Uterus (tissue), 4 donors: ENCODE measurements at places on chromosomes 7 and 10.
A peak's percentile ranks its signal among the peaks of the same experiment; 100 is the strongest.

GRCh38 chr10:57015595-57016318 is 654.7 kb upstream of the ZWINT start:
- no peak overlapping the region for H3K4me3 ChIP-seq
- DNase-seq, result no peak
- H3K4me1 ChIP-seq, result no peaks in the 10 kb centered on the region
- H3K36me3 ChIP-seq, result no peaks in the 10 kb centered on the region
- no peak overlapping the region for H3K27ac ChIP-seq
- H3K27me3 ChIP-seq, result no peaks in the 10 kb centered on the region

GRCh38 chr7:66429498-66430163 is 199.1 kb upstream of the KCTD7 start:
- H3K4me3 ChIP-seq, result no peak overlapping the region
- no peak for DNase-seq
- H3K36me3 ChIP-seq, result no peaks in the 10 kb centered on the region

DNA sequence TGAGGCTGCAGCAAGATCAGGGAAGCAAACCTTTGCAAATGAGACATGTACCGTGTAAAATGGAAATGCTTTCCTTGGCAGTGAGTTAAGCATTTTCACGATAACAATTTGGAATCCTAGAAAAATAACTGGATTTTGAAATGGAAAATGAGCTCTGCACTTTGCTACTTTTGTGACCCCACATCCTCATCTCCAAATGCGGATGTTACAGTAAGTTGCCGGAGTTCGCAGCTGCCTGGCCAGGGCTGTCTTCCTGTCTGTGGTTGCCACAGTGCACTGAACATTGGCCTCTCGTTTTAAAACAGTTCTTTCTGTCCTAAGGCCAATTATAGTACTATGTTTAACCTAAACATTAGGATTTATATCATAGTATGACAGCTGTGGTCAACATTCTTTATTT is 136.2 kb upstream of the FZD8 start:
- H3K4me3 ChIP-seq, result no peak overlapping the region
- no peaks in the 10 kb centered on the region for H3K4me1 ChIP-seq

- peak overlapping the region; percentile 96 for H3K27ac ChIP-seq
- no peaks in the 10 kb centered on the region for H3K27me3 ChIP-seq
- H3K4me1 ChIP-seq, result peaks cover 5% of the 10 kb centered on the region
- H3K4me3 ChIP-seq, result peak overlapping the region; percentile 70
- no peaks in the 10 kb centered on the region for H3K36me3 ChIP-seq
Observed at GRCh38 chr7:23598296-23598695, 1.1 kb downstream of the CCDC126 start.

DNA sequence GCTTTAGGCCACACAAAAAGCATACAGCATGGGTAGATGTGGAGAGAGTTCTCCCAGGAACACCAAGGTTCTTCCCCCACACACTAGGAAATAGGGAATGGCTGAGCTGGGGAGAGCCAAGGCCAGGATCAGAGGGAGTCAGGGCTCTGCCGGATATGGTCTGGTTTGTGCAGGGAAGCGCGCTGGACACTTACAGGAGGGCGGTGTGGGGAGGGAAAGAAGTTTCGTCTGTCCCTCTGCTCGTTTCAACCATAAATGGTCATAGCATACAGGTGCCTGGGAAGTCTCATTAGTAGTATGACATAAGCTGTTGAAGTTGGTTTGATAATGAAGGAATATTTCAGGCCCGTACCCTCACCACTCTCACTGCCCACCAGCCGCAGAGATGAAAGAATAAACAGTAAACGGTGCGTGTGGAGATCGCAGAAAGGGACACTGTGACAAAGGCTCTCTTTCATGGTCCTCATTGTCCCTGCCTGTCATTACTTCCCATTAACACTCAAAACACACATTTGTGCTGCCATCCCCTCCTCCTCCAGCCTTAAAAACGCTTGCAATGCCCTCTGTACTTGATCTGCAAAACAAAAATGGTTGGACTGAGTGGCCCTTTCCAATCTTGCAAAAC is 207.2 kb downstream of the CELF2 start:
- no peaks in the 10 kb centered on the region for H3K36me3 ChIP-seq
- no peaks in the 10 kb centered on the region for H3K4me1 ChIP-seq
- no peak overlapping the region for H3K4me3 ChIP-seq
- no peaks in the 10 kb centered on the region for H3K27me3 ChIP-seq
- H3K27ac ChIP-seq, result no peak overlapping the region

- H3K4me3 ChIP-seq, result no peak overlapping the region
- no peaks in the 10 kb centered on the region for H3K36me3 ChIP-seq
- H3K27me3 ChIP-seq, result no peaks in the 10 kb centered on the region
- peaks cover 3% of the 10 kb centered on the region for H3K4me1 ChIP-seq
- H3K27ac ChIP-seq, result no peak overlapping the region
- no peak for DNase-seq
Observed at GRCh38 chr10:70376436-70377378, 5.7 kb downstream of the LRRC20 start.

DNA sequence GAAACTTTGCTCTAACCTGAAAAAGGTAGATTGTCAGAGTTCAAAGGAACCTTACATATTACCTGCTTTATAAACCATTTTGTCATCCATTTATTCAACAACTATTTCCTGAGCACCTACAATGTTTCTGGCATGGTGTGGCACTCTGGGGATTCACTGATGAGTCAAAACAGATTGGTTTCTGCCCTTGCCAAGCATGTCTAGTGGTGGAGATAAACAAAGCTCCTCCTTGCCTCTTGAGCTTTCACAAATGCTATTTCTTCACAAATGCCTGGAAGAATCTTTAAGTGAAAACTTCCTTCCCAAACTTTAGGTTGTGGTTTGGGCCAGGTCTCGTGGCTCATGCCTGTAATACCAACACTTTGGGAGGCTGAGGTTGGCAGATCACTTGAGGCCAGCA is 85.1 kb upstream of the RELN start:
- H3K36me3 ChIP-seq, result no peaks in the 10 kb centered on the region
- no peaks in the 10 kb centered on the region for H3K4me1 ChIP-seq
- no peak for DNase-seq
- no peak overlapping the region for H3K27ac ChIP-seq

DNA sequence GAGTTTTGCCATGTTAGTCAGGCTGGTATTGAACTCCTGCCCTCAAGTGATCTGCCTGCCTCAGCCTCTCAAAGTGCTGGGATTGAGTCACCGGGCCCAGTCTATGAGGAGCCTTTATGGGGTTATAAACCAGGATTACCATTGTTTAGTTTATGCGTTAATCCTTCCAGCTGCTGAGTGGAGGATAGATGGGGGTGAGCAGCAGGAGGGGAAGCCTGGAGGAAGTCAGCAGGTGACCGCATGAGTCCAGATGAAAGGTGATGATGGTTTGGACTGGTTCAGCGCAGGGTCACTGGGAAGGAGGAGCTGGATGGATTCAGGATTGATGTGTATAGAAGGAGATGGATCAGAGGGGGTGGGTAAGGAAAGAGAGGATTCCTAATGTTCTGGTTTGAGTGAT is 197.1 kb downstream of the ADAM12 start:
- H3K36me3 ChIP-seq, result no peaks in the 10 kb centered on the region
- no peak for DNase-seq
- no peak overlapping the region for H3K27ac ChIP-seq
- H3K4me1 ChIP-seq, result no peaks in the 10 kb centered on the region

DNA sequence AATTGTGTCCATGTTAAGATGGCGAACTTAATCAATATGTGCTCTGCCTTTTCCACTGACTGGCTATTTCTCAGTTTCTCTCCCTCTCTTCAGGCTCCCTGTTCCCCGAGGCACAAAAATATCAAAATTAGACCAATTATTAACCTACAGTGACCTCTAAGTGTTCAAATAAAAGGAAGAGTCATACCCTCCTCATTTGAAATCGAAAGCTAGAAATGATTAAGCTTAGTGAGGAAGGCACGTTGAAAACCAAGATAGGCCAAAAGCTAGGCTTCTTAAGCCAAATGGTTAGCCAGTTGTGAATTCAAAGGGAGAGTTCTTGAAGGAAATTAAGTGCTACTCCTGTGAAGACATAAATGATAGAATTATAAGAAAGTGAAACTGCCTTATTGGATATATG is 81.1 kb upstream of the MBL2 start:
- no peak for DNase-seq
- H3K36me3 ChIP-seq, result no peaks in the 10 kb centered on the region
- H3K27me3 ChIP-seq, result no peaks in the 10 kb centered on the region

- no peaks in the 10 kb centered on the region for H3K36me3 ChIP-seq
- H3K27me3 ChIP-seq, result no peaks in the 10 kb centered on the region
- H3K4me1 ChIP-seq, result no peaks in the 10 kb centered on the region
- no peak overlapping the region for H3K4me3 ChIP-seq
- H3K27ac ChIP-seq, result no peak overlapping the region
- no peak for DNase-seq
Observed at GRCh38 chr10:73953665-73954064, 42.7 kb downstream of the PLAU start.

DNA sequence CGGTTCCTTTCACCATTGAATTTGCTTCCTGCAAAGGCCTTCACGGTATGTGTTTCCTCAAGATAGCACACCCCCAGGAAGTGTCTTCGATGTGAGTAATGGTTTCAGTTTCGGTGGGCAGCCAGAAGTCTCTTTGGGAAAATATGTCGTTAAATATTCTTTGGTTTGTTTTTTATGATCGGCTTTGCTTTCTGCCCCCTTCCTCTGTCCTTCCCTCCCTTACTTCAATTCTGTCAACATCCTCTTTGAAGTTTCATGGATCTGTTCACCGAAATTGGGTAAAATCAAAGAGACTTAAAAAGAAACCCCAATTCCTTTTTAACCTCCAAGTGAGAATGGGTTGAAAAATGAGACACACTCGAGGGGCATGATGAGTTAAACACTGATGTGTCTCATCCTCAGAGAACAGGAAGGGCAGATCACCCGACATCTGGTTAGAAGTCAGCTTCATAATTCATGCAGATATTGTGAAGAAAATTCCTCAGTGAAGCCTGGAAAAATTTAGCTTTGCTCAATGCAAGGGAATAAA is 170.8 kb upstream of the HABP2 start:
- H3K4me3 ChIP-seq, result peak overlapping the region; percentile 24
- H3K27me3 ChIP-seq, result no peaks in the 10 kb centered on the region
- peak; percentile 22 for DNase-seq
- H3K36me3 ChIP-seq, result no peaks in the 10 kb centered on the region
- H3K27ac ChIP-seq, result peak overlapping the region; percentile 66

DNA sequence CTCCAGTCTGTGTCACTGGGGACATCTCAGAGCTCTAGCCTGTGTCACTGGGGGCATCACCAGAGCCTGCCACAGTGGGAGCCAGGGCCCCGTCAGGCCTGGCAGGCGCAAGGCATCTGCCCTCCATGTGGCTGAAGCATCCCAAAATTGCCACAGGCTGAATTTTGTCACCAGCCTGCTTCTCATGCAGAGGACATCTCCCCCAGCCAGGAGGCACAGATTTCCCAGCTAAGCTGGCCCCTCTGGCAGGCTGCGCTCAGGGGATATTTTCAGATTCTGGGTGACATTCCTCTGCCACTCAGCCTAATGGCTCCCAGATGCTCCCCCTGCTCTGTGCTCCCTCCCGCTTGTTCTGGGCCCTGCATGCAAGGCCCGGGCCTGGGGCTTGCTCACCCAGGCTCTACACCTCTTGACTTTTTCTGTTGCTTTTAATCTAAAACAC is 64.6 kb downstream of the COL13A1 start:
- no peaks in the 10 kb centered on the region for H3K27me3 ChIP-seq
- H3K4me1 ChIP-seq, result no peaks in the 10 kb centered on the region
- DNase-seq, result no peak
